ENCODE measurements at places on chromosomes 16 and 17.

GRCh38 chr16:58176608-58177352 lies 21.1 kb downstream of the CSNK2A2 start:
- DNase-seq: no peak

GRCh38 chr16:67423611-67424260 lies 7.2 kb upstream of the HSD11B2 start:
- no peak for DNase-seq

DNA sequence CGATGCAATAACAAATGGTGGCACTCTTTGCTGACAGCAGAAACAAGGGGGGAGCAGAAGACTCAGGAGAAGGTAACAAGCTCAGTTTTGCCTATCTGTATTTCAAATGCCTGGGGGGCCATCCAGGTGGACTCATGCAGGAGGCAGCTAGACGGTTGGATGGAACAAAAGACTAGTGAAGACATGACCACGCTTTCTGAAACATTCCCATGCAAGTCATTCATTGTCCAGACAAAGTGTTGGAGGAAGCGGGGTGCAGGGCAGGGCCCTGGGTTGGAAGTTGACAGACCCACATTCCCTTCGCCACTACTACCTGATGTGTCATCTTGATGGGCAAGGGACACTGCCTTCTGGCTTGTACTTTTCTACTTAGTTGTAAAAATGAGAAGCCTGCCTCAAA lies 29.8 kb upstream of the CRYBA1 start:
- no peak for DNase-seq

DNA sequence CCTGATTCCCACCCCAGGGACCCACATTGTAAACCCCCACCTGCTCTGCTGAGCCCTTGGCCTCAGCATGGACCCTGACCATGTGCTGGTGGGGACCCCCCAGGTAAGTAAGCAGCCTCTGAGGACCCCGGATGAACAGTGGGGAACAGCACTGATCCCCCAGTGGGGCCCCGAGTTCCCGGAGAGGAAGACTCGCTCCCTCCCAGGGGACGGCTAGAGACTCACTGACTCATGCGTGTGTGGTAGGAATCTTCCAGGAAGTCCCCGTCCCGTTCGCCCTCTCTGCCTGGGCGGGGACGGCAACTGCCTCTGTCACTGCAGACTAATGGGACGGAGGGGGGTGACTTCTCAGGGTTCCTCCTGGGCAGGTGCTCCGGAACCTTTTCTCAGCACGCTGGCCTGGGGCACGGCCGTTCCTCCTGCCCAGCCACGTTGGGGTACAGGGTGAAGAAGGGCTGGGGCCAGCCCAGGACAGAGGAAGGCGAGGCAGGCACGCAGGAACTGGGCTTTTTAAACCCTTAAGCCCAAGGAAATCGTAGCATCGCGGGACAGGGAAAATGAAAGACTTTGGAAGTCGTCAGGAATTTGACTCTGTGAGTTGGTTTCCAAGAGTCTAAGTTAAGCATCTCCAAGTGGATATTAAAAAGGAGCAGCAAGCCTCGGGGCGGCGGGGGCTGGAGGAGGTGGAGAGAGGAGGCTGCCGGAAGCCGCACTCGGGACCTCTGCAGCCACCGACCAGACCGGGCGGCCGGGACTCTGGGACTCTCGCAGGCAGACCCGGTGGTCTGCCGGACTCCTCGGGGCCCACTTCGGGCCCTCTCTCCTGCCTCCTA lies 178.7 kb downstream of the SEC14L1 start:
- peak; percentile 57 for DNase-seq

- DNase-seq: no peak
These were observed 103.9 kb downstream of the SOCS1 start for GRCh38 chr16:11151885-11152629.

- peak; percentile 68 for DNase-seq
These were observed 10.3 kb upstream of the ZFP90 start for GRCh38 chr16:68528686-68529379.
